ENCODE measurements at places on chromosomes 3 and 15.

- DNase-seq: peak; percentile 62
Measured at GRCh38 chr3:155744626-155745324, at the start of gene PLCH1. Gene PLCH1, minus strand, starts transcription at chr3:155745071. Its CDS starts 40,847 bp downstream, at chr3:155704224.

DNA sequence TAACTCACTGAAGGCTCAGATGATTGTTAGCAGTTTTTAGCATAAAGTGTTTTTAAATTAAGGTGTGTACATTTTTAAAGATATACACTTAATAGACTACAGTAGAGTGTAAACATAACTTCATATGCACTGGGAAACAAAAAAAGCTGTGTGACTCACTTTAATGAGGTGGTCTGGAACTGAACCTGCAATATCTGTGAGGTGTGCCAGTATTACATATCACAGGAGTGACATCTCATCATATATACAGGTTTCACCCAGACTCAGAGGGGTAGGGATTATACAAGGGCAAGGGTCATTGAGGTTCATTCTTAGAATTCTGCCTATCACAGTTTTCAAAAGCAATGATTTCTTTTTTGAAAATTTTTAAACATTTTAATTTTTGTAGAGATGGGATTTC is 7.3 kb upstream of the SNRK start:
- no peak for DNase-seq

- no peak for DNase-seq
Measured at GRCh38 chr15:79060175-79060574, 30.4 kb downstream of the RASGRF1 start.

DNA sequence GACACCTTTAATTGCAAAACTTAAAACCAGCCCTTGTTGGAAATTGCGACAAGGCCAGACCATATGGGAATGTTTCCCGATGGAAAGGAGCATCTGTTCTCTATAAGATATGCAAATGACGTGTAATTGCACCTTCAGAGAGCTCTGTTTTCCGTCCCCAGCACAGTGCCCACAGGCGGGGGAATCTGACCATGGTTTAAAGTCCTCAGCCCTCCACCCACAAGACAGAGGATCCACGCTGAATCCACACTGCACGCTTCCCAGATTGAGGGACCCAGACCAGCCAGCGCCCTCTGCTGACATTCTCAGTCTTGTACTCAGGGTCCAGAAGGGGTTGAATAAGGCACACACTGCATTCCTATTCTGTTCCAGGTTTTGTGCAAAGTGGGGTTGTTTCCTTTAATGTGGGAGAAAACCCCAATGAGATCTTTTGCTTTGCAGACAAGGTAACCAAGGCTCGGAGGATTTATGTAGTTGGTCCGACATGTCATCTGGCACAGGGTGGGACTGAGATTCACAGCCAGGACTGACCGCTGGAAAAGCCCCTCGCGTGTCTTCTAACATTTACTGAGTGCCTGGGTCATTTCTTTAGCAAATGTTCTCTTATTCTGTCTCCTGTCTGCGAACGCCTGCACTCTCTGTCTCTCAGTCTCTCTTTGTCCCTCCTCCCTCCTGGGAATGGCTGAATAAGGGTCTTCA is 36.8 kb upstream of the KLHL25 start:
- peak; percentile 23 for DNase-seq

DNA sequence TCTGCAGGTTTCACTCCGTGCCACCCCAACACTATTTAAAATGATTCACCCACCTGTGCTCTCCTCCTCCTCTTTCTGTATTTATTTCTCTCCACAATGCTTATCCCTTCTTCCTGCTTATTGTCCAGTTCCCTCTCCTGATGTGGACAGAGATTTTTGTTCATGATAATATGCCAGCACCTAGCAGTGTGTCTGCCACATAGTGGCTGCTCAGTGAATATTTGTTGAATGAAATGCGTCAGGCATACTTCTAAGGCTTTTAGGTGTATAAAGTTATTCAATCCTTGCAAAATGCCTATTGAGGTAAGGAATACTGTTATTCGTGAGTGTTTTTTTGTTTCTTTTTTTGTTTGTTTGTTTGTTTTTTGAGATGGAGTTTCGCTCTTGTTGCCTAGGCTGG is 67.5 kb upstream of the MME start:
- DNase-seq: no peak

DNA sequence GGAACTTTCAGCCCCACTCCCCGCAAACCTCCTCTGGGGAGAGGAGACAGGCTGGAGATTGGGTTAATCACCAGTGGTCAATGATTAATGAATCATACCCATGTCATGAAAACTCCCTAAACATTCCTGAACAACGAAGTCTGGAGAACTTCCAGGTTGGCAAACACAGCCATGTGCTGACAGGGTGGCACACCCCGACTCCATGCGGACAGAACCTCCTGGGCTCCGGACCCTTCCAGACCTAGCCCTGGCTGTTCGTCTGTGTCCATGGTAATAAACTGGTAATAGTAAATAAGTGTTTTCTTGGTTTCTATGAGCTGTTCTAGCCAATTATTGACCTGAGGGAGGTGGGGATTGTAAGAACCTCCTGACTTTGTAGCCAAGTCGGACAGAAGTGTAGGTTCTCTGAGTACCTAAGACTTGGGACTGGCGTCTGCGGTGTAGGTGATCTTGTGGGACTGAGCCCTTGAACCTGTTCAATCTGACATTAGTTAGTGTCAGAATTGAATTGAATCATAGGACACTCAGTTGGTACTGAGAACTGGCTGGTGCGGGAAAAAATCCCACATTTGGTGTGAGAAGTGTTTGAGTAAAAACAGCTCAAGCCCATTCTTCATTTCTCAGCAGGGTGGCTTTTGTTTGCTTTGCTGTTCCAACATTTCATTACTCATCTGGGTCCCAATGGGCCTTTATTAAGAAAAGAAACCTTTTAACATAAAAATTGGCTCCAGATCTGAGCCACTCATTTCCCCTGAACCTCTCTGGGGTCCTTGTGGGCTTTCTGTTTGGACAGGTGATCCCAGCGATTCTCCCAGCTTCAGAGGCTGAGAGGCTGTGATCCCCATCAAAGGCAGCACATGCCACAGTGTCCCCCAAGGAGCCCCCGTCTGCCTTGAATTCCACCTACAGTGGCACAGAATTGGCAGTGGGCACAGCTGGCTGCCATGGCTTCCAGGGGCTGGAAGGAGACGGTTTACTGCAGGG is 151.0 kb downstream of the TJP1 start:
- peak; percentile 73 for DNase-seq

GRCh38 chr3:61358364-61358763 is 107.1 kb upstream of the FHIT start:
- DNase-seq: no peak

DNA sequence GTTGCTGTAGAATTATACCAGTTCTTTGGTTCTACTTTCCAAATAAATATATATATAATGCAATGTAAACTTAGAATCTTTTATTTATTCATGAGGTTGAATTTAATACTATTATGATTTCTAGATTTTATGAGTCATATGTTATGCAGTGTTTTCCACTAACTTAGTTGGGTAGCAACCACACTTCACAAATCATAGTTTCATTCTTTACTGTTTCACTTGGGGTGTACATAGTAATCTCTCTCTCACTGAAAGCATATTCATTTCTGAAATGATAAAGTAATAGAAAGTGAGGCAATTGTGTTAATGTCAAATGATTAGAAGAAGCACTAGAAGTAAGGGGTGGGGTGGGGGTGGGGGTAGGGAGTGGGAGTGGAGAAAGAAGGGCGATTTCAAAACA is 52.6 kb downstream of the IQCH start:
- DNase-seq: no peak

DNA sequence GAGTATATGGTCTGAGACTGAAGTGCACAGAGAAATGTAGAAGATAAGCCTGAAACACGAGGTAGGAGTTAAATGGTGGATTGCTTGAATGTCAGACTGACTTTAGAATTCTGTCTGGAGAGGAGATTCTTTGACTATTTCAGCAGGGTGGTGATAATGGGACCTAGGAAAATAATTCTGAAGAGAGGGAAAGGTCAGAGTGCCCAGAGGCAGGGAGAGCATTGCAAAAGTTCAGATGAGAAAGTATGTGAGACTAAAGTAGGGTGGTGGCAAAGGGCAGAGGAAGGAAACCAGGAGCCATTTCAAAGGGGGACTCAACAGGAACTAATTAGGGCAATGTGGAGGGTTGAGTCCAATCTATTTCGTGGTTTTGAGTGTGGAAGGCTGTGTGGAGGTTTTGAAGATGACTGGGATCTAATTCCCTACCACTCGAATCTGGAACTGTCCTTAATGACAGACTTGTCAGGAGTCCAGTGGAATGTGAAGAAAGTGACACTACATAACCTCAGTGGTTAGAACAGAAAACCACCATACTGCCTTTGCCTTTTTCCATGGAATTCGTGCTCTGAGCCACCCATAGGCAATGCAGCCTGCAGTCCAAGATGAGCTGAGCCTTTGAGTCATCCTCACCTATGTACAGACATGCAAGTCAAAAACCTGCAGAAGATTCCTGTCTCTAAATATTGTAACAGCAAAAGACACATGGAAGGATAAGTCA is 16.1 kb downstream of the CPOX start:
- DNase-seq: no peak

- DNase-seq: no peak
Measured at GRCh38 chr3:31962801-31963205, 18.3 kb downstream of the OSBPL10 start.

GRCh38 chr3:148737104-148737530 is 39.4 kb downstream of the AGTR1 start:
- DNase-seq: no peak

GRCh38 chr3:108406063-108406660 is 104.2 kb downstream of the MYH15 start:
- DNase-seq: no peak

- no peak for DNase-seq
Measured at GRCh38 chr3:16899919-16900318, 15.2 kb downstream of the PLCL2 start.

GRCh38 chr15:63626955-63627354 is 29.8 kb downstream of the FBXL22 start:
- DNase-seq: no peak

DNA sequence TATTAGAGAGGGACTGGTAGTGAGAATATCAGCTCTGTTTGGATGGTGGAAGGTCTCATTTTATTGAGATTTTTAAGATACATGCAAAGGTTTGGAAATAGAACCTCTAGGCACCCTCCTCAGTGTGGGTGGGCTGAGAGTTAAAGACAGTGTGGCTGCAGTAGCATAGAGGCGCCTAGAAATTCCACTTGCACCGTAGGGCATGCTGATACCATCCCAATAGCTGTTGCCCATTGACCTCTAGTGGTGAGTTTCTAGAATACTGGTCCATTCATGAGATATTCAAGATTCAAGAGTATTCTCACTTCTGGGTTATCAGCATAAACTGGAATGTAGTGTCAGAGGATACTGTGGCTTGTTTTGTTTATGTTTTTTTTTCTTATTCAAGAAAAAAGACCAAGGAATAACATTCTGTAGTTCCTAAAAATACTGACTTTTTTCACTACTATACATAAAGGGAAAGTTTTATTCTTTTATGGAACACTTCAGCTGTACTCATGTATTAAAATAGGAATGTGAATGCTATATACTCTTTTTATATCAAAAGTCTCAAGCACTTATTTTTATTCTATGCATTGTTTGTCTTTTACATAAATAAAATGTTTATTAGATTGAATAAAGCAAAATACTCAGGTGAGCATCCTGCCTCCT is 87.2 kb downstream of the TGFBR2 start:
- peak; percentile 18 for DNase-seq

- DNase-seq: no peak
Measured at GRCh38 chr3:166522017-166522416, 684.8 kb upstream of the BCHE start.

DNA sequence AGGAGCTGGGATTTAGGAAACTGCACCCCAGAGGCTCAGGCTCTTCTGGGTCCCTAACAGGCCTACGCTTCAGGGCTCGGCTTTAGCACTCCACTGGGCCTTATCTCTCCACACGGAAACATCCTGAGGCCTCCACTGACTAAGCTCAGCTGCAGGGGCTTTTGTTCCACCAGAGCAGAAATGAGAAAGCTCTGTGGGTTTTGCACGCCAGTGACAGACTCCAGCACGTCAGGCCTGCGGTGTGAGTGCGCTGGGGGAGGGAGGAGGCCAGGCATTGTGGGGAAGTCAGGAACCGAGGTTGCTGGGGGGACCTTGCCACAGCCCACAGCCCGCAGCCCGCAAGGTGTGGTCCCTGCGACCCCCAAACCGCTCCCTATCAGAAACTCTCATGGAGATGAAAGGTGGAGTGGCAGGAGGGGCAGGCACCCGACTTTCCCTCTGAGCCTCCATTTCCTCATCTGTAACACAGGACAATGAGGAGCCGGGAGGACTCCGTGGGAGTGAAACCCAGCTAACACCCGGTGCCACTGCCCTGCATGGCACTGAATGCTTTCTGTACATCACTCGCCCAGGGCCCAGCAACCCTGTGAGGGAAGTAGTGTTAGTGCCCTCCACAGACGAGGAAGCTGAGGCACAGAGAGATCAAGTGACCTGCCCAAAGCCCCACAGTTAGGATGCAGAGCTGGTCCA is 106.5 kb downstream of the TPRA1 start:
- no peak for DNase-seq

DNA sequence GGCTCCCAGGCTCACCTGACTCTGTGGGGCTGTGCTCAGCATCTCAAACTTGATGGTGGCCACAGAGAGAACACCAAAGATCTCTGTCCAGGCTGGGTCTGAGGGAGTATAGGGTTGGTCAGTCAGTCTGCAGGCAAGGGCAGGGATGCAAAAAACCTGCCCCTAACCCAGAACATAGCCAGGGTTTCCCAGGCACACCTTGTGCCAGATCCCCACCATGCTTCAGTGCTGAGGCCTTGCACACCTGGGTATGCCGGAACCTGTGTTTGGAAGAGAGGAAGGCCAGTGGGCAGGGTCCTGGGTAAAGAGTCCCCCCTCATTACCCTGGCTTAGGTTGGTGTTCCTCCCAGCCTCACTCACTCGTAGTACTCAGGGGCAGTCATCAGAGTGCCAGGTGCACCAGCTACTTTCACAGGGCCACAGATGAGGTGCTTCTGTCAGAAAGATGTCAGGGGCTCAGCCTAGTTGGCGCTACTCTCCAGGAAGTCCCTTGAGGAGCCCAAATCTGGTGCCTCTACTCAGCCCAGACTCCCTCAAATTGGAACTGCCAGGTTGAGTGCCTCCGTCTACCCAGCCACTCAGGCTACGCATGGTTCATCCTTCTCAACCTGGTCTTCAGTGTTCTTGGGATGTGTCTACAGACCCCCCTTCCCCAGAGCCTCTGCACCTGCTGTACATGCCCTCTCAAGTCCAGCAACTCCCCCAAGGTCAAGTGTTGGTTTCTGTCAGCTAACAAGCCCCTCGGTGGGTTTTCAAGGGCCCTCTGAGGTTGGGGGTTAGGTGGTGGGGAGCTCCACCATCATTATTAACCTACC is 1.8 kb downstream of the DALRD3 start:
- DNase-seq: no peak
